ENCODE measurements at places on chromosomes 16 and 17.

DNA sequence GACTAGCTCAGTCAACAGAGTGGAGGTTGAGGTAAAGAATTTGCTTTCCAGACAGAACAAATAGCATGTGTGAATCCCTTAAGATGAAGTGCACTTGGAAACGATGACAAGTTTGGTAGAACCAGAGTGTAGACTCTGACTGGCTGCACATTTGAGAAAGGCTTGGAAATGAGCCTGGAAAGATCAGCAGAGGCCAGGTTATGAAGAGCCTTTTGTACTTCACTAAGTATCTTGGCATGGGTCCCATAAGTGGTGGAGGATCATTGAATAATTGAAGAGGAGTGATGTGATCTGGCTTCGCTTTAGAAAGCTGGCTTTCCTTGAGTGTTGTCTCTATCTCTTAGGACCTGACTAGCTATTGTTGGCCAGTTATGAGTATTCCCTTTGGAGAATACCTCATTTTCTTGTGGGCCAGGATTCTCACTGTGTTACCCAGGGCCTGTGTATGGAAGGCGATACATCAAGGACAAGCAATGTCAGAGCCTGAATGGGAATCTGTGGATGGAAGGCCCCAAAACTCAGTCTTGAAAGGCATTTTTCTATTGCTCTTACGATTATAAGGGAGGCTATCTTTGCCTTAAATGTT is 329.8 kb downstream of the UTP18 start:
- no peaks in the 10 kb centered on the region for H3K4me1 ChIP-seq
- no peak overlapping the region for H3K4me3 ChIP-seq
- H3K27ac ChIP-seq = no peak overlapping the region

- no peaks in the 10 kb centered on the region for H3K27me3 ChIP-seq
- H3K36me3 ChIP-seq = no peaks in the 10 kb centered on the region
- DNase-seq = no peak
Observed at GRCh38 chr16:60727851-60728250, 1308.4 kb downstream of the CDH8 start.

DNA sequence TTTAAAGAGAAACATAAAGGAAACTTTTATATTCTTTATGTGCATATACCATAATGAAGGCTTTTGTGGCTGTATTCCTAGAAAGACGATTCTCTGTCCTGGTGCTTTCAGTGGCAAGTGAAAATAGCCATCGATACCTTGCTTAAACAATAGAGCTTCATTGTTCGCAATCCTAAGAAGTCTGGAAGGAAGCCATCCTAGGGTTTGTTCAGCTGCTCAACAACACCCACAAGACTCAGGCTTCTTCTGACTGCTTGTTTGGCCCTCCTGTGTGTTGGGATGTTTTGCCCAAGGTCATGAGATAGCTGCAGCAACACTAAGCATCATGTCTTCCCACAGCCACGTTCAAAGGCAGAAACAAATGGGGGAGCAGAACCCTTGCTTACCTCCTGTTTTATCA is 36.1 kb upstream of the COX10 start:
- no peak overlapping the region for H3K27ac ChIP-seq
- DNase-seq = no peak
- peaks cover 3% of the 10 kb centered on the region for H3K27me3 ChIP-seq
- H3K4me1 ChIP-seq = no peaks in the 10 kb centered on the region

- no peak for DNase-seq
- H3K36me3 ChIP-seq = peaks cover 5% of the 10 kb centered on the region
- no peak overlapping the region for H3K4me3 ChIP-seq
- no peak overlapping the region for H3K27ac ChIP-seq
- H3K27me3 ChIP-seq = peaks cover 63% of the 10 kb centered on the region
Observed at GRCh38 chr17:43570518-43570928, 24.4 kb upstream of the ETV4 start.

- no peaks in the 10 kb centered on the region for H3K27me3 ChIP-seq
- no peaks in the 10 kb centered on the region for H3K4me1 ChIP-seq
- H3K4me3 ChIP-seq = no peak overlapping the region
- no peaks in the 10 kb centered on the region for H3K36me3 ChIP-seq
- no peak overlapping the region for H3K27ac ChIP-seq
Observed at GRCh38 chr17:54789101-54789880, 111.4 kb upstream of the TOM1L1 start.

GRCh38 chr16:77918809-77919707 is 103.3 kb upstream of the CLEC3A start:
- no peaks in the 10 kb centered on the region for H3K36me3 ChIP-seq
- peaks cover 5% of the 10 kb centered on the region for H3K27me3 ChIP-seq
- peaks cover 69% of the 10 kb centered on the region for H3K4me1 ChIP-seq
- H3K4me3 ChIP-seq = peak overlapping the region; percentile 61

- peak overlapping the region; percentile 8 for H3K4me3 ChIP-seq
- H3K4me1 ChIP-seq = peaks cover 34% of the 10 kb centered on the region
- H3K27ac ChIP-seq = peak overlapping the region; percentile 41
- peaks cover 10% of the 10 kb centered on the region for H3K27me3 ChIP-seq
Observed at GRCh38 chr17:67467500-67468455, 90.7 kb downstream of the PITPNC1 start.

- H3K27ac ChIP-seq = no peak overlapping the region
- DNase-seq = no peak
- H3K36me3 ChIP-seq = no peaks in the 10 kb centered on the region
- H3K4me1 ChIP-seq = no peaks in the 10 kb centered on the region
Observed at GRCh38 chr16:55810451-55810961, 22.4 kb downstream of the CES1 start.

GRCh38 chr17:67481808-67482207 is 104.7 kb downstream of the PITPNC1 start:
- H3K36me3 ChIP-seq = no peaks in the 10 kb centered on the region
- DNase-seq = no peak

- H3K27ac ChIP-seq = peak overlapping the region; percentile 62
- no peak for DNase-seq
- H3K4me1 ChIP-seq = peaks cover 27% of the 10 kb centered on the region
- H3K27me3 ChIP-seq = peaks cover 7% of the 10 kb centered on the region
Observed at GRCh38 chr16:54847207-54847606, 83.5 kb upstream of the IRX5 start.

DNA sequence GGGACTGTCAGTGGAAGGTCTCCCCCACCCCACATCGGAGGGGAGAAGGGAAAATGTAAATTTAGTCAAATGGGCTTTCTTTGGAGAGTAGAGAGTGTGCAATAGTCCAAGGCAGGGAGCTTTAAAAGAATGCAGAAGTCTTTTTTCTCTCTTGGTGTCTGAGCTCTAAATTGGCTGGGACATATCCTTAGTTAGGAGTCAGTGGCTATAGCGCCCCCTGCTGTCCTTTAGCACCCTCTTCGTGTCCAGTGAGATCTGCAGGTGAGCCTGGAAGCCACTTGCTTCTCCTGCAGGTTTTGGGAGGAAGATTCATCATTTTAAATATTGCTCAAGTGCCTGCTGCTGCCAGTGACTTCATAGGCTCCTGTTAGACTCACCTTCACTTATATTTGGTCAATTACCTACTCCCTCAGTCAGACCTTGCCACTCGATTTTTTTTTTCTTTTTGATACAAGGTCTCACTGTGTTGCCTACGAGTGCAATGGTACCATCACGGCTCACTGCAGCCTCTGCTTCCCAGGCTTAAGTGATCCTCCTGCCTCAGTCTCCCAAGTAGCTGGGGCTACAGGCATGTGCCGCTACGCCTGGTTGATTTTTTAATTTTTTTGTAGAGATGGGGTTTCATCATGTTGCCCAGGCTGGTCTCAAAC is 174.8 kb downstream of the PRKCB start:
- H3K27me3 ChIP-seq = peaks cover 41% of the 10 kb centered on the region
- no peak overlapping the region for H3K4me3 ChIP-seq
- no peak overlapping the region for H3K27ac ChIP-seq
- DNase-seq = peak; percentile 78
- no peaks in the 10 kb centered on the region for H3K4me1 ChIP-seq
- no peaks in the 10 kb centered on the region for H3K36me3 ChIP-seq

- peaks cover 42% of the 10 kb centered on the region for H3K4me1 ChIP-seq
- DNase-seq = peak; percentile 96
- peak within 1 kb of the TSS; percentile 66 for H3K27ac ChIP-seq
- H3K4me3 ChIP-seq = peak within 1 kb of the TSS; percentile 93
- H3K36me3 ChIP-seq = peaks cover 25% of the 10 kb centered on the region
- H3K27me3 ChIP-seq = peaks cover 4% of the 10 kb centered on the region
Observed at GRCh38 chr16:1959269-1960039, at the start of gene NDUFB10. TSS of gene NDUFB10 (plus strand) at chr16:1959538. CDS start at chr16:1959625, 87 bp downstream.

DNA sequence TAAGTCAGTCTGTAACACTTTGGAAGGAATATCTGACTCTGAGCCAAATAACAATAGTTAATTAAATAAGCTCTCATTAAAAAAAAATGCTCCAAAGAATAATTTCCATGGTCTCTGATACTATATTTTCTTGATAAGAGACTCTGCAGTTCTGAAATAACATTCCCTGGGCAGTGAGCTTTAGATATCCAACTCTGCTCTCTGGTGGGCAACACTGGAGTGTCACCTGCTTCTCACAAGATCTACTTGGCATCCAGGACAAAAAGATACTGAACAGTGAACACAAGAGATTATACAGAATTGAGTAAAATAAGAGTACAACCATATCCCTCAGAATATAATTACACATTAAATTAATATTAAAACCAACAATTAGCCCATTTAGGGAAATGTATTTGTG is 13.7 kb downstream of the BLMH start:
- no peak for DNase-seq
- no peak overlapping the region for H3K4me3 ChIP-seq
- H3K36me3 ChIP-seq = peaks cover 36% of the 10 kb centered on the region
- no peak overlapping the region for H3K27ac ChIP-seq
- no peaks in the 10 kb centered on the region for H3K27me3 ChIP-seq

- no peaks in the 10 kb centered on the region for H3K36me3 ChIP-seq
- no peak overlapping the region for H3K27ac ChIP-seq
- peaks cover 16% of the 10 kb centered on the region for H3K27me3 ChIP-seq
Observed at GRCh38 chr16:11319529-11320146, 25.6 kb upstream of the RMI2 start.

DNA sequence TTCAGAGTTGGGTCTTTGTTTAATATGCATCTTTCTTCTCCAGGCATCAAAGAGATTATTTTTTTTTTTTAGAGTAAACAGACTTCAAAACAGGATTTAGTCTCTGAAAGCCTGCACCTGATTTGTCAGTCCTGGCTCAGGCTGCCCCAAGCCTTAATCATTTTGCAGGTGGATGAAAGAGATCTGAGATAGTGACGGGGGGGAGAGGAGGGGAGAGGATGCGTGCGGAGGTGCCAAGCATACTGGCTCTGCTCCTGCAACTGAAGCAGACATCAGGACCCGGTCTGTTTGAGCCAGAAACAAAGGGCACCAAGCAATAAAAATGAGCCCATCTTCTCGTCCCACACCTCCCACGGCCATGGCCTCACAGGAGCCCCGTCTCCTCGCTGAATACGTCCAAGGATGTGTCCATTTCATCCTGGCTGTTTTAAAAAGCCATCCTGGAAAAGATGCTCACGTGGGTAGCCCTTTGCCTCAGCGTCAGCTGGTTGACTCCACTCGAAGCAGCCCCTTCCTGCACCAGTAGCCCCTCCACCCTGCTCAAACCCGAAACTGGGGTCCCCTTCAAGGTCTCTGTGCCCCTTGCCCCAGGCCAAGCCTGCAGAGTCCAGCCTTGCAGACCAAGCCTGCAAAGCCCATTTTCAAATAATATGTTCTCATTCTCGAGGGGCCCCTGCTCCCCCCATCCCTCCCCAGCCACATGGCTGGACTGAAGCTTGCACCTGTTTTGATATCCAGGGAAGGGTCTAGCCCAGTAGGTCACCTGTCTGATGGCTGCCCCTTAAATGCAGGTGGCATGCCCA is 84.8 kb upstream of the TNRC6C start:
- H3K4me3 ChIP-seq = no peak overlapping the region
- peaks cover 28% of the 10 kb centered on the region for H3K4me1 ChIP-seq
- no peak overlapping the region for H3K27ac ChIP-seq
- peaks cover 6% of the 10 kb centered on the region for H3K36me3 ChIP-seq
- DNase-seq = no peak

GRCh38 chr17:5236938-5237540 is 2.4 kb upstream of the SCIMP start:
- H3K4me3 ChIP-seq = no peak overlapping the region
- H3K27ac ChIP-seq = no peak overlapping the region
- no peak for DNase-seq
- H3K4me1 ChIP-seq = peaks cover 7% of the 10 kb centered on the region
- H3K36me3 ChIP-seq = peaks cover 26% of the 10 kb centered on the region

DNA sequence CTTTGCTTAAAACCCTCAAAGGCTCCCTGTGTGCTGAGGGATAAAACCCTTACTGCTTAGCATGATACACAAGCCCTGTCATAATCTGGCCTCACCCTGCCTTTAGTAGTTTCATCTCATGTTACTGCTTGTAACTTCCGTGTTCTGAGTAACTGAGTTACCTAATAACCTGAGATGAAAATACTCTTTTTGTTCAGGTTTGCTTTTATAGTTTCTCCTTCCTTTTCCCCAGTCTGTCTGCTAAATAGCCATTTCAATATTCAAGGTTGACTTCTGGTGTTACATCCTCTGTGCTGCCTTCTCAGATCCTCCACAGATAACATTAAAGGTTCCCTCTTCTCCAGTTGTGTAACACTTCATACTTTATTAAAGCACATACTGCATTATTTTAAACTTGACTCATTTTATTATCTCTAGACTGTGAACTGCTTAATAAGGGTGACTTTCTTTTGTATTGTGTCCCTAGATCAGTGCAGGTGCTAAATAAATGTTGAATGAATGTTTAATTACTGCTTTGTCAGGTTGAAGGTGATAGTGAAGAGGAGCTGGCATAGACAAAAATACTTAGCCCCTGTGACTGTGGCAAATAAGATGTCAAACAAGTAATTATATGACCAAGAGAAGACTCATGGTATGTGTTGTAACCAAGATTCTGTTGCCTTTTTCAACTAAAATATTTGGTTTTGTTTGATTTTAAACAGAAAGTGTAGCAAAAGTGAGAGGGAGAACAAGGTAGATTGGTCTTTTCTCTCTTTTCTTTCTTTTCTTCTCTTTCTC is 47.8 kb downstream of the NFAT5 start:
- peak overlapping the region; percentile 62 for H3K27ac ChIP-seq
- no peak for DNase-seq
- peaks cover 20% of the 10 kb centered on the region for H3K4me1 ChIP-seq
- peaks cover 25% of the 10 kb centered on the region for H3K36me3 ChIP-seq
- no peak overlapping the region for H3K4me3 ChIP-seq

DNA sequence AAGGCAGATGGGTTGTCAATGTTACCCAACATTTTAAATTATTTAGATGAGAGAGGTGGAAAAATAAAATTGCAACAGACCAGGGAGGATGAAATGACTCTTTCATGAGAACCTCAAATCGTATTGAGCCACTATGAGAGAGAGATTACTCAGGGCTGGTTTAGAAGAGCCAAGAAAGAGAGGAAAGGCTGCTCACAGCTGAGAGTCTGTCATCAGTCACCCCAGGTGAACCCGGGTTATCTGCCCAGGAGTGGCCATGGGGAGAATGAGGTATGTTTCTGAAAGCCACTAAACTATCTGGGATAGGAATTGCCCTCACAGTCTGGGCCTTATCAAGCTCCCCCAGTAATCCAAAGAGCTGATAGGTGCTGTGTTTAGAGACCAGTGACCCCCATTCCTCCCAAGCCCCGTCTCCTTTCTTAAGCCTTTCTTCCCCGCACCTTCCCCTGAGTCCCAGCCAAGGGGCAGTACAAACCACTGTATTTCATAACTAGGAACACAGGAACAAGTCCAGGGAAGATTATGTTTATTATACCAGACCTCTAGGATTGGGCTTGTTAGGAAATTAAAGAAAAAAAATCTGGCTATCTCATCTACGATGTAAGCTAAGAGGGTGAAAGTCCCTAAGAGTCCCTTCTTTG is 158.9 kb upstream of the NOL11 start:
- peaks cover 18% of the 10 kb centered on the region for H3K36me3 ChIP-seq
- H3K27me3 ChIP-seq = peaks cover 8% of the 10 kb centered on the region
- no peak for DNase-seq
- no peak overlapping the region for H3K27ac ChIP-seq
- H3K4me3 ChIP-seq = no peak overlapping the region
- H3K4me1 ChIP-seq = peaks cover 12% of the 10 kb centered on the region

Measured in nephron progenitor cell (in vitro differentiated cells).